HFFc6 (cell line): ENCODE measurements at places on chromosomes 7 and 10.

DNA sequence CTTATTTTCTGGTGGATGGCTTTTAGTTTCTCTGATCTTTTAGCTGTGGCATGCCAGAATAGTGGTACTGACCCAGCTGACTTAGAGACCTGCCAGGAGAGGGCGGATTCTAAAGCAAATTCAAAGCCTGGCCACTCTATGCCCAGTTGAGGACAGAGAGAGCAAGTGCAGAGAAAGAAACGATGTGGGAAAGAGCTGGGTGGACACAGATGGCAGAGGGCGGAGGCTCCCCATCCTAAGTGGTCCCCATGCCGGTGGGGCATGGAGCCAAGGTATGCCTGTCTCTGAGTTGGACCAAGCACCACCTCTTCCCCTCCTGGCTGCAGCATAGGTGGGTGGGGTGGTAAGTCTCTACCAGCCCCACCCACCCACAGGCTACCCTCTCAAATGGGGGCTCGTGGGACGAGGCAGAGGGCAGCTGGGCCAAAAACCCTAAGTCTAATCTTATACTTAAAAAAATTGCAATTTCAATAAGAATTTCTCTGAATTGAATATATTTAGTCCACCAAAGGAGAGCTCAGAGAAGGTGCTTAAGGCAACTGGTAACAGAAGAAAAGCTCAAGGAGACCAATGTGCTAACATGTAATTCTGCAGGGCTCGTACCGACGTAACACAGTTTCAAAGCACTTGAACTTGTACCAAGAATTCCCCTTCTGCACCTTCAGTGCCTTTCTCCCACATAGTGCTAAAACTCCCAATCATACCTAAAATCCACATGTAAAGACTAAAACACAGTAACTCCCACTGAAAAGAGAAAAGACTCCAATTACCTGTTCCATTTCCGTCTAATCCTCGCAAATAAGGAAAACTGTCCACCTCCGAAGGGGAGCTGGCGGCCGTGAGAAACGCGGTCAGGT lies 85.7 kb upstream of the NMT2 start:
- DNase-seq = no peak
- peaks cover 12% of the 10 kb centered on the region for H3K36me3 ChIP-seq
- peaks cover 5% of the 10 kb centered on the region; the same call in 1 of the 2 replicates for H3K4me1 ChIP-seq
- no peak overlapping the region for H3K27ac ChIP-seq

GRCh38 chr10:57963546-57963945 lies 304.1 kb downstream of the IPMK start:
- H3K4me1 ChIP-seq = peaks cover 93% of the 10 kb centered on the region
- H3K36me3 ChIP-seq = peaks cover 13% of the 10 kb centered on the region; the same call in 1 of the 2 replicates
- H3K27ac ChIP-seq = peak overlapping the region; percentile 97
- H3K27me3 ChIP-seq = no peaks in the 10 kb centered on the region; the same call in 1 of the 2 replicates
- H3K4me3 ChIP-seq = no peak overlapping the region
- DNase-seq = no peak

DNA sequence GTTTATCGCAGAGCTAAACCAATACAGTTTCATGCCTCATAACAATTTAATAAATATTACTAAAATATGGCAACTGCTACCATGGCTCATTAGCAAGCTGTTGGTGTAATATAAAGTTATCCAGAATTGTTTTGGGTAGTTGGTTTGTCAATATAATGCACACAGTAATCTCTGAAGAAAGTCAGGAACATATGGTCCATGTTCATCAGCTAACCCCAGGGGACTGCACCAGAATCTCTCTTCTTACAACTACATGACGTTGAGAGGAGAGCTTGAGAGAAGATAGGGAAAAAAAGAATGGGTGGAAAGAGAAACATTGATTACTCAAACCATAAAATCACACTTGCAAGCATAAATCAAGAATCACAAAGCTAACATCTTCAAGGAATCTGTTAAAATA lies 333.7 kb downstream of the NRG3 start:
- no peak overlapping the region for H3K4me3 ChIP-seq
- no peaks in the 10 kb centered on the region for H3K4me1 ChIP-seq
- no peaks in the 10 kb centered on the region for H3K27me3 ChIP-seq

GRCh38 chr10:11698691-11699549 lies 43.3 kb upstream of the ECHDC3 start:
- DNase-seq = no peak
- H3K4me3 ChIP-seq = no peak overlapping the region
- no peak overlapping the region for H3K27ac ChIP-seq
- no peaks in the 10 kb centered on the region for H3K4me1 ChIP-seq
- peaks cover 27% of the 10 kb centered on the region for H3K27me3 ChIP-seq

- DNase-seq = no peak
- peaks cover 33% of the 10 kb centered on the region for H3K27me3 ChIP-seq
- H3K36me3 ChIP-seq = no peaks in the 10 kb centered on the region
- no peak overlapping the region for H3K4me3 ChIP-seq
Observed at GRCh38 chr10:5504146-5505072, 5.0 kb upstream of the CALML5 start.

- no peak overlapping the region for H3K27ac ChIP-seq
- H3K27me3 ChIP-seq = no peaks in the 10 kb centered on the region
- peaks cover 21% of the 10 kb centered on the region for H3K36me3 ChIP-seq
Observed at GRCh38 chr10:120483006-120483405, 26.0 kb downstream of the PLPP4 start.

DNA sequence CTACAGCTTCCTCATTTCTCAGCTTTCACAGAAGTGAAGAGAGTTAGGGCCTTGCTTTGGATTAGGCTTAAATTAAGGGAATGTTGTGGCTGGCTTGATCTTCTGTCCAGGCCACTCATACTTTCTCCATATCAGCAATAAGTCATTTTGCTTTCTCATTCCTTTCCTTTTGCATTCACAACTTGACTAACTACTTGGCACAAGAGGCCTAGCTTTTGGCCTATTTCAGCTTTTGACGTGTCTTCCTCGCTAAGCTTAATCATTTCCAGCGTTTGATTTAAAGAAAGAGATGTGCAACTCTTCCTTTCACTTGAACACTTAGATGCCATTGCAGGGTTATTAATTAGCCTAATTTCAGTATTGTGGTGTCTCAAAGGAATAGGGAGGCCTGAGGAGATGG lies 712.0 kb downstream of the INHBA start:
- peaks cover 14% of the 10 kb centered on the region for H3K4me1 ChIP-seq
- H3K36me3 ChIP-seq = no peaks in the 10 kb centered on the region
- H3K27me3 ChIP-seq = no peaks in the 10 kb centered on the region
- H3K27ac ChIP-seq = no peak overlapping the region

GRCh38 chr10:133444342-133445267 lies 9.1 kb upstream of the SCART1 start:
- DNase-seq = no peak
- H3K36me3 ChIP-seq = peaks cover 43% of the 10 kb centered on the region
- no peaks in the 10 kb centered on the region for H3K4me1 ChIP-seq
- no peak overlapping the region for H3K27ac ChIP-seq
- H3K4me3 ChIP-seq = no peak overlapping the region
- peaks cover 6% of the 10 kb centered on the region; the same call in 1 of the 2 replicates for H3K27me3 ChIP-seq

DNA sequence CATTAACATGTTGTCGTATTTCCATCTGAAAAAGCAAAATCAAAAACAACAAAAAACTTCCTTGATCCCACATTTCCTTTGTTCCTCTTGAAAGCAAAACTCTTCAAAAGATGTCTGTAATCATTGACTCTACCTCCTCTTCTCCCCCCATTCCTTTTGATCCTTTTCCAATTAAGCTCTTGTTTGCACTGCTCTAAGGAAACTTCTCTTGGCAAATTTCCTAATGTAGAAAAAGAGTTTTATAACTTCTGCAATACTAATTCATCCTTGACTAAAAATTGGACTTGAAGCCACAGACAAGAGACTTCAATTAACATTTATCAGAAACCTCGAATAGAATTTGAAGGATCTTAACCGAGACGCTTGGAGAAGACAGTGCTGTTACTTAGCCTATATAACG lies 317.1 kb upstream of the SEMA3C start:
- H3K4me3 ChIP-seq = no peak overlapping the region
- H3K27ac ChIP-seq = no peak overlapping the region
- no peaks in the 10 kb centered on the region for H3K27me3 ChIP-seq
- DNase-seq = no peak
- H3K36me3 ChIP-seq = no peaks in the 10 kb centered on the region
